ENCODE measurements at places on chromosomes 2 and 18.
A peak's percentile ranks its signal among the peaks of the same experiment; 100 is the strongest.

- no peak for DNase-seq
Measured at GRCh38 chr2:208013285-208014178, 11.8 kb downstream of the PLEKHM3 start.

DNA sequence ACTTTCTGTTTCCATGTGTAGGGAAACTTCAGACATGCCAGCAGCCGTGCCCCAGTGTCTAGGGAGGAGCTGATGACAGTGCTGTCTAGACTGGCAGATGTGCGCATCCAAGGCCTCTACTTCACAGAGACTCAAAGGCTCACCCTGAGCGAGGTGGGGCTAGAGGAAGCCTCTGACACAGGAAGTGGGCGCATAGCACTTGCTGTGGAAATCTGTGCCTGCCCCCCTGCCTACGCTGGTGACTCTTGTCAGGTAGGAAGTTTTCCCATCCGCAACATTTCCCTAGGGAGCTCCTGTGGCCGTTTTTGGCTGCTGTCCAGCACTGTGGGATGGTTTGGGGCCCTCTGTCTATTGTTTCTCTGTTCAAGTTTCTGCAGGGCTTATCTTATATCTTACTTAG is 143.1 kb upstream of the TTC39C start:
- DNase-seq = peak; percentile 85

GRCh38 chr2:17736989-17737388 is 16.6 kb downstream of the SMC6 start:
- DNase-seq = no peak

DNA sequence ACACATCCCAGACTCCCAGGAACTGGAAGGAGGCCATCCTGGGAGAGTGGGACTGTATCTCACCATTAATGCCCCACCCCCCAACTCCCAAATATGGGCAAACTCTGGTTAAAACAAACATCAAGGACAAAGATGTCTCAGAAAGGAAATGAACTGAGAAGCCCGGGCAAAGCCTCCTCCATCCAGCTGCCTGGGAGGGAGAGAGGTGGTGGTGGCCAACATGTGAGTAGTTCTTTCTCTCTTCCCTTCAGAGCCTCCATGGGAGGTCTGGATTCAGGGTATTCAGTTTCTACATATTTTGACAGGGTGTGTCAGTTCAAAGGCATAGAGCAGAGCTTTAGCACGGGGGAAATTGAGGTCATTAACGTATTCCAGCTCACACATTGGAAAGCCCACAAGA is 57.5 kb downstream of the CXCR4 start:
- DNase-seq = no peak

- peak; percentile 84 for DNase-seq
Measured at GRCh38 chr2:10400568-10400977, 47.6 kb downstream of the ODC1 start.

DNA sequence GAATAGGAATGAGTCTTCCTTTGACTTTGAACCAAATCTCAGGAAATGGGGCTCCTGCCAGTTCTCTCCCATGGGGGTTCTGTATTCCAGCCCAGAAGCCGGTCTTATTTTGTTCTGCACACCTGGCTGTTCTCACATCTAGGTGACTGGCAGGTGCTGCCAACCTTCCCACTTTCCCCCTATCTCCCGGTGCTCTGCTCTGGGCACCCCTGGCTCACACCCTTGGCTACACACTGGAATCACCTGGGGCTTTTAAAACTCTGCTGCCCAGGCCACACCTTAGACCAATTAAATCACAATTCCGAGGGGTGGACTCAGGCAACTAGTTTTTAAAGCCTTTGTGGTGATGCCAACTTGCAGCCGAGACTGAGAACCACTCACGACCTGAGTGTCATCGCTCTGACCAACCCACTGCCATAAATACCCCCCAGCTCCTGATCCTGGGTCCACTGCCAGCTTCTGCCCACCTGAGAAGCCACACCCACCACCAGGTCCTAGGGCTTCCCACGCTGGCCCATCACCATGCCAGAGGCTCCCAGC is 69.2 kb downstream of the KCNF1 start:
- DNase-seq = no peak

- DNase-seq = no peak
Measured at GRCh38 chr2:179049203-179049545, 763 bp downstream of the CCDC141 start.

GRCh38 chr2:217249121-217250012 is 389.5 kb upstream of the TNP1 start:
- DNase-seq = no peak

- peak; percentile 51 for DNase-seq
Measured at GRCh38 chr18:37261246-37261840, 304.3 kb downstream of the CELF4 start.

DNA sequence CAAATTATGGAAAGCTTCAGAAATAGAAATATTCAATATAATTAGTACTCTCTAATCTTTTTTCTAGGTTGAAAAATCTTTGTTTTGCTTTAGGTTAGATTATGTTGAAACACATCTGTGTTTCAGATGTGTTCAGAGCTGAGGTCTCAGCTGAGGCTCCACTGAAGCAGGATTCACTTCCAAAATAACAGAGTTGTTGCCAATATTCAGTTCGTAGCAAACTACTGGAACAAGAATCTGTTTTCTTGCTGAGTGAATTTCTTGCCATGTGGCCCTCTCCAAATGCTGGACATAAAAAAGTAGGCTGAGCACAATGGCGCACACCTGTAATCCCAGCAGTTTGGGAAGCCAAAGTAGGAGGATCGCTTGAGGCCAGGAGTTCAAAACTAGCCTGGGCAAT is 8.7 kb downstream of the PHOSPHO2 start:
- DNase-seq = no peak

- peak; percentile 44 for DNase-seq
Measured at GRCh38 chr2:128405467-128405900, 86.8 kb upstream of the HS6ST1 start.

DNA sequence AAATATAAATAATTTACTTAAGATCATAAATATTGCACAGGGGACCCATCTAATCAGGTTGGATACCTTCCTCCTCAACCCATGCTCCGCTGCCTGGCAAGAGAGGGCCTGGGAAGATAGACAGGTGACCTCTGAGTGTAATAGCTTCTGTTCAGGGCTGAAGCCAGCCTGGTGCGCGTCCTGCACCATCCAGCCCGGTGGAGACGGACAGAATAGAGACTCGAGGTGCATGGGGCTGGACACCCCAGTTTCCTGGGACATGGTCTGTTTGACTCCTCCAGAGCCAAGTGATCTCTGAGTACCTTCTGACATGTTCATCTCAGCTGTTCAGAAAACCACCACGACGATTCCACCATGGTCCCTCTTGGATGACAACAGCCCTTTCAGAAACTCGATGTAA is 209.3 kb upstream of the MYT1L start:
- no peak for DNase-seq

All from spleen (tissue), 13 donors.